Kidney (tissue), 22 donors: ENCODE measurements at places on chromosomes 4 and X. TPM values are rescaled to one million over a fixed set of nuclear protein-coding genes. Genes with fewer than 3 reads are reported as not detected.

Gene TNMD
- polyA plus RNA-seq, result 2.6 TPM

Gene CD38
- polyA plus RNA-seq, result 0.15 TPM

Gene CENPVL2
- polyA plus RNA-seq, result not detected

Gene PABPC4L
- 0.47 TPM for polyA plus RNA-seq

Gene ATP5ME
- 1,928 TPM for polyA plus RNA-seq

Gene BEX1
- 32.8 TPM for polyA plus RNA-seq

Gene WNK3
- 0.75 TPM for polyA plus RNA-seq

Gene DBET
- not detected for polyA plus RNA-seq

Gene HTN3
- not detected for polyA plus RNA-seq

Gene DKK2
- polyA plus RNA-seq, result 0.19 TPM

Gene BMX
- not detected for polyA plus RNA-seq

Gene SH3RF1
- 8.2 TPM for polyA plus RNA-seq

Gene FRG2
- not detected for polyA plus RNA-seq

Gene THAP9
- 2.6 TPM for polyA plus RNA-seq

Gene CORIN
- 0.75 TPM for polyA plus RNA-seq

Gene EGF
- 72.8 TPM for polyA plus RNA-seq

Gene PRRG3
- 0.24 TPM for polyA plus RNA-seq

Gene CFAP47
- not detected for polyA plus RNA-seq

Gene RAB39B
- 1.8 TPM for polyA plus RNA-seq

Gene UGT2B7
- 390 TPM for polyA plus RNA-seq

Gene SPANXN1
- polyA plus RNA-seq, result not detected

Gene OPHN1
- polyA plus RNA-seq, result 1.9 TPM

Gene SPIN2A
- polyA plus RNA-seq, result not detected

Gene AMBN
- not detected for polyA plus RNA-seq

Gene TLL1
- polyA plus RNA-seq, result 0.28 TPM

Gene IL15
- polyA plus RNA-seq, result 4.8 TPM

Gene EFHC2
- 1.6 TPM for polyA plus RNA-seq

Gene F8A2
- not detected for polyA plus RNA-seq

Gene TSPAN7
- 98.3 TPM for polyA plus RNA-seq

Gene GNPDA2
- 12.3 TPM for polyA plus RNA-seq

Gene ENPEP
- polyA plus RNA-seq, result 83.2 TPM

Gene MAGED4
- 3.9 TPM for polyA plus RNA-seq

Gene MAPK10
- polyA plus RNA-seq, result 27.6 TPM

Gene MAOA
- 134 TPM for polyA plus RNA-seq

Gene CCKAR
- polyA plus RNA-seq, result 0.22 TPM

Gene SATL1
- 0.22 TPM for polyA plus RNA-seq

Gene CPE
- 24.2 TPM for polyA plus RNA-seq

Gene RNF212
- polyA plus RNA-seq, result 20.8 TPM

Gene PCSK1N
- 331 TPM for polyA plus RNA-seq

Gene SLC16A2
- 17.2 TPM for polyA plus RNA-seq

Gene REELD1
- polyA plus RNA-seq, result 0.58 TPM

Gene ZNF630
- 3.2 TPM for polyA plus RNA-seq

Gene C4orf36
- polyA plus RNA-seq, result not detected

Gene APOO
- 110 TPM for polyA plus RNA-seq

Gene TMPRSS11A
- polyA plus RNA-seq, result not detected

Gene EOLA2
- 30.3 TPM for polyA plus RNA-seq

Gene RTL5
- polyA plus RNA-seq, result 5.7 TPM

Gene GAGE12F
- polyA plus RNA-seq, result not detected

Gene MAGEB2
- not detected for polyA plus RNA-seq
